ENCODE measurements at places on chromosomes 5 and 9.

DNA sequence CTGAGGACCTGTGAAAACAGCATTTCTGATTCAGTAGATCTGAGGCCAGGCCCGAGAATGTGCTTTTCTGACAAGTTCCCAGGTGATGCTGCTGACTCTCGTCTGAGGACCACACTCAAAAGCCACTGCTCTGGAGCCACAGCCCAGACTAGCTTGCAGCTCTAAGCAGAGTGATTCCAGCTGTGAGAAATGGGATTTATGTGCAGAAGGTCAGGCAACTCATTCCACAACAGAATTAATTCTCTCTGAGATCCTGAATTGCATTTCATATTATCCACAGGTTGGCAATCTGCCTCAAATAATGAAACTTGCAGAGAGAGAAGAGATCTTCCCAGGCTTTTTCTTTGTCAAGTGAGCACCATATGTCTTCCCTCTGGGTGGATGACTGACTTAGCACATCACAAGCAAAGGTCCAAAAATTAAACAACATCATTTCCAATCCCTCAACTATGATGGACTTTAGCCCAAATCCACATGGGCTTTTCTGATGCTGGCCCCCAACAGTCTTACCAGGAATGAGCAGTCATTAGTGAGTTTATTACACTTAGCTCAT lies 140.2 kb downstream of the ALDH1A1 start:
- DNase-seq: no peak

DNA sequence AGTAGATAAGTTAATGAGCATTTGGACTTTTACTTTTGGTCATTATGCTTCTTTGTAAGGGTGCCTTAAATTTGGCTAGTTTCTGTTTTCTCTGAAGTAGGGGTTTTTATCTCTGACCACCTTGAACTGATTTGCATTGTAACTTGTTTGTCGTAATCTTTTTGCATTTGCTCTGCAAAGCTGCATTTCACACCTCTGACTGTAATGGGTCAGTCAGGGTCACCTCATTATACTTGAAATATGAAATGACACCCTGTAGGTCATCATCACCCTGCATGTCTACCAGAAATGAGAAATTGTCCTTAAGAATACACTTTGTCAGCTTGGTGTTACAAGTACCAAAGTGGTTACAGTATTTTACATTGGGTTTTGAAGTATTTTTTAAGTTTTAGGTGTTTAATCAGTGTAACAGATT lies 74.0 kb downstream of the KCNN2 start:
- DNase-seq: no peak

- DNase-seq: no peak
Observed at GRCh38 chr9:248278-248961, 33.8 kb downstream of the DOCK8 start.

DNA sequence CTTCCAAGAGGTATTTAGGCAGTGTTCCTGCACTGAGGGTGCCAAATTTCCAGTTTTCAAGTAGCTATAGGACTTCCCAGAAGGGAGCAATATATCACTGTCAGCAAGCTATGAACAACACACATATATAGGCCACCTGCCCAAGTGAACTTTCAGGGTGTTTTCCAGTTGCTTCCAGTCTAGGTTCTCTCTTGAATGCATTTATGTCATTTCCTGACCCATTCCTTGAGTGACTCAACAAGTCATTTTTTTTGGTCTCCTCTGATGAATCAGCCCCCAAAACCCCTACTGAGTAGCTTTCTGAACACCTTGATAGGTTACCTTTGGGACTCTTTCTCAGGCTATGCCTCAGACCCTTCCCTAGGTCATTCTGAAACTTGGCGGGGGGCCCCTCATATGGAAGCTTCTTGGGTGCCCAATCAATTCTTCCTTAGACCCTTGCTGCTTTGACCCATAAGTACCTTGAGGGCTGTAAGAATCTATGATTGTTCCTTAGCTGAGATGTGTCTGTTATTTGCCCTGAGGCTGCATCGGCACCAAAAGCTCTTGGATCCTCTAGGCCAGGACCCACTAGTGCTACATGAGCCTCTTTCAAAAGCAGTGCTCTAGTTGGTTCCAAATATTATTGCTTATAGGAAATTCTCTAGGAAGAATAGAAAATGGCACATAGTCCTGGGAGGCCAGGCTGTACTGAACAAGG lies 12.4 kb downstream of the DNAJB5 start:
- DNase-seq: no peak

DNA sequence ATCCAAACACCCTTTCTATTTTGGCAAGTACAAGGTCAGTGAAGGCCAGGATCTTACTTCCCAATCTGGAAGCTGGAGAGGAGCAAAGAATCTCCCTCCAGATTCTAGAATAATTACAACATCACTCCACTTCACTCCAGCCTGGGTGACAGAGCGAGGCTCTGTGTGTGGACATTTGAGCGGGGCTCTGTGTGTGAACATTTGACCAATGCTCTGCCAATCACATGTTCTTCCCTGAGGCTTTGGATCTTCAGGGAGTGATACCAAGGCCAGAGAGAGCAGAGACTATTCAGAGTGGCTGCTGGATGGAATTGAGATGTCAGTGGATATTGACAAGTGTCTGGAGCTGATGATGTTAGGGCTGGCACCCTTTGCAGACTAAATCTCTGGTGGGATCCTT lies 24.7 kb upstream of the ANKRD34B start:
- DNase-seq: no peak

Data from brain (organoid and tissue), 16 donors.